Stimulated activated CD4-positive, alpha-beta T cell treated with anti-CD3 and anti-CD28 coated beads, Interleukin-4, amount 100 ng/mL, for 24 hours (primary cell): ENCODE measurements at places on chromosomes 11 and 22.

DNA sequence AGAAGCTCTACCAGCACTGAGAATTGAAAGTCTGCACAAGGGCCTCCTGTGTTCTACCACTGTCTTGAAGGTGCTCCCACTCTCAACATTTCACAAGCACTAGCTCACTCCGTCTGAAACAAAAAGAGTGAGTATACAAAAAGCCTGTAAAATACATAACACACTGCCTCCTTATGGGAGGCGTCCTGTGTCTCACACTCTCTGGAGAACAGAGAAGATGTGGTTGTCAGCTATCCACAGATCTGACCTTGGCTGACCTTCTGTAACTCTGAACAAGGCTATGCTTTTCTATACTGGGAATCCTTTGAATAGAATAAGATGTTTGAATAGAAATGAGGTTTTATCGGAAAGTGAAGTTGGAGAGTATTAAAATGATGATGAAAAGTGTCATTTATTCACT lies 171.3 kb upstream of the TMEM45B start:
- no peak for DNase-seq

GRCh38 chr11:108206171-108206570 lies 16.3 kb downstream of the NPAT start:
- no peak for DNase-seq

- DNase-seq: no peak
Measured at GRCh38 chr11:70065318-70066135, 12.6 kb upstream of the ANO1 start.

- DNase-seq: no peak
Measured at GRCh38 chr11:78298291-78298771, 109.6 kb downstream of the USP35 start.
